C1 segment of cervical spinal cord (tissue), 14 donors: ENCODE measurements at places on chromosomes 1 and 21.

GRCh38 chr1:240582953-240583352 is 29.0 kb downstream of the GREM2 start:
- DNase-seq = no peak

GRCh38 chr1:165240492-165240891 is 116.0 kb downstream of the LMX1A start:
- no peak for DNase-seq

GRCh38 chr1:226063977-226064815 is 1.7 kb downstream of the H3-3A start:
- no peak for DNase-seq

GRCh38 chr1:220294846-220295301 is 22.6 kb upstream of the RAB3GAP2 start:
- no peak for DNase-seq

DNA sequence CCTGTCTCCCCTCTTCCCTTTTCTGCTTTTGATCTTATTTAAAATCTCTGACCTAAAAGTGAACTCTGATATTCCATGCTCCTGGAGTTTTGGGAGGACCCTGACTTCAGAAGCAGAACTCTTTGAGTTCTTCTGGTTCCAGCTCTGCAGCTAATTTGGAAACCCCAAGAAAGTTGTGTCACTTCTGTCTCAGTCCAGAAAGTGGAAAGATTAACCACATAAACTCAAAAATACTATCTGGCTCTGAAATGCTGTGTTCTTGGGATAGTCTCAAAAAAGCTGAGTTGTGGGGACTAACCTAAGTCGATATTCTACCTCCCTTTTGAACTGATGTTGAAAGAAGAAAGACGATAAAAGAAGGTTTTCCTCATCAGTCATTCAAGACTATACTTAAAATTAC is 59.8 kb downstream of the ITPKB start:
- DNase-seq = no peak

DNA sequence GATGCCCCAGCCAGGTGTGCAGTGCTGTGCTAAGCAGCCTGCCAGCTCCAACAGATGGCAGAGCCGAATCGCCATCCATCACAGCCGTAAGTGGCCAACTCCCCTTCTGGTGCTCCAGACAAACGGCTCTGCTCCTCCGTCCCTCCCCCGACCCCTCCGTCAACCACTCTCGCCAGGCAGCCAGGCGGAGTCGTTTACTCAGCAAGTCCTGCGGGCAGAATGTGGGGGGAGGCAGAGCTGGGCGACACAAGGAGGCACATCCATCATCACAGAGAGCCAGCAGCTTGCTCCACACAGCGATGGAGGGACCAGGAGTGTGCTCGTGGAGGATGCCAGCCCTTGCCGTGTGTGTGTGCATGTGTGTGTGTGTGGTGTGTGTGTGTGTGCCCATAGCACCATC is 206.6 kb upstream of the GRIK3 start:
- DNase-seq = no peak

DNA sequence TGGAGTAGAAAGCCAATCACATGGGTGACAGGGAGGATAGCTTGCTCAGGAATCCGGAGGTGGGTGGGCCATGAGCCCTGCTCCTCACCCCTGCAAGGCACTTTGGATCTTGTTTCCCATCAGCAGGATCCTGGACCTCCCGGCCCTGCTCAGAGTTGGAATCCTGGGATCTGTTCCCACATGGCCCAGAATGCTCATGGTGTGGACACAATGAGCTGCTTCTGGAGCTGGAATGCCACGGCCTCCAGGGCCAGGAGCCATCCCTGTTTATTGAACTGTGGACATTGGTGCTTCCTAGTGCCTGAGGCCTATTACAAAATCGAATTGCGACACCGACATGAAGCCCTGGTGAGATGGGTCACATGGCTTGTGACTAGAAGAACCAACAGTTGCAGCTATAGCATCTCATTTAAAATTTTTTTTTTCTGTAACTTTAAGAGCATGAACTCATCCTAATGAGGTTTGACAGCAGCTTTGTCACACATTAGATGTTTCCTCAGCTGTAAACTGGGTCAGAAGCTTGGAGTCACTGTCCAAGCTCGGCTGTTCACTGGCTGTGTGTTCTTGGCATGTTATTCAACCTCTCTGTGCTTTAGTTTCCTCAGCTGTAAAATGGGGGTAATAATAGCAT is 40.4 kb upstream of the GOLT1A start:
- DNase-seq = no peak

DNA sequence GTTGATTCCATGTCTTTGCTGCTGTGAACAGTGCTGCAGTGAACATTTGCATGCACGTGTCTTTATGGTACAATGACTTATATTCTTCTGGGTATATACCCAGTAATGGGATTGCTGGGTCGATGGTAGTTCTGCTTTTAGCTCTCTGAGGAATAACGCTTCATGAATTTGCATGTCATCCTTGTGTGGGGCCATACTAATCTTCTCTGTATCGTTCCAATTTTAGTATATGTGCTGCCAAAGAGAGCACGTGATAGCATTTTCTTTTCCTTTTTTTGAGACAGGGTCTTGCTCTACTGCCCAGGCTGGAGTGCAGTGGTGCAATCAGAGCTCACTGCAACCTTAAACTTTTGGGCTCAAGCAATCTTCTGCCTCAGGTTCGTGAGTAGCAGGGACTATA is 24.9 kb upstream of the MAP1LC3C start:
- no peak for DNase-seq

- no peak for DNase-seq
These were observed 35.8 kb downstream of the EVI5 start for GRCh38 chr1:92749024-92749634.

DNA sequence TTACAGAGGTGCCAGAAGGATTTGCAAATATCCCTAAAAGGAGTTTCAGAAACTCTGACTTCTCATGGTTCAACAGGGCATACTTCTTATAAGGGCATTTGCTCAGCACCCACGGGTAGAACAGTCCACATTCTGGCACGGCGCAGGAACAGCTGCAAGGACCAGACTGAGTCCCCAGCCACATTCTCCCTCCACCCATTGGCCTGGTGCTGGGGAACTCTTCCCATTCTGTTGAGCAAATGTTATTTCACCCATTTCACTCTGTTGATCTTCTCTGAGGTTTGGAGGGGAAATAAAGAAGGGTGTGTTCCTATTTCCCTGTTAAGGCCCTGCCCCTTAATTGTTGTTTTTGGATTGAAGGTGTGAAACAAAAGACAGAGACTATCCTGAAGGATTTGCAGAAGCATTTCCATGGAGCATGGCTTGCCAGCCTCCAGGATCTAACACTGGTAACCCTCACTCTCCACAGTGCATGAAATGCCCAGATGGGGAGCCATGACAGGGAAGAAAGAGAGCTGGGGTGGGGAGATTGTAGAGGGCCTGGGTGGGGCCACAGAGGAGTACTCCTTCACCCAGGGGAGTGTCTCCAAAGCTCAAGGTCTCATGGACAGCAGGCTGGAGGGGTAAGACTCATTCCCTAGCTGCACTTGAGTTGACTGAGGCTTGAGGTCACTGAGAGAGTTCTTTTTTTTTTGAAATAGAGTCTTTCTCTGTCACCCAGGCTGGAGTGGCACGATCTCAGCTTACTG is 35.0 kb downstream of the INAVA start:
- no peak for DNase-seq
